ENCODE measurements at places on chromosomes 6 and 20.

GRCh38 chr6:84123186-84123585 is 89.6 kb downstream of the MRAP2 start:
- no peak for DNase-seq

- DNase-seq, result no peak
Measured at GRCh38 chr6:51986864-51987263, 100.5 kb downstream of the PKHD1 start.

DNA sequence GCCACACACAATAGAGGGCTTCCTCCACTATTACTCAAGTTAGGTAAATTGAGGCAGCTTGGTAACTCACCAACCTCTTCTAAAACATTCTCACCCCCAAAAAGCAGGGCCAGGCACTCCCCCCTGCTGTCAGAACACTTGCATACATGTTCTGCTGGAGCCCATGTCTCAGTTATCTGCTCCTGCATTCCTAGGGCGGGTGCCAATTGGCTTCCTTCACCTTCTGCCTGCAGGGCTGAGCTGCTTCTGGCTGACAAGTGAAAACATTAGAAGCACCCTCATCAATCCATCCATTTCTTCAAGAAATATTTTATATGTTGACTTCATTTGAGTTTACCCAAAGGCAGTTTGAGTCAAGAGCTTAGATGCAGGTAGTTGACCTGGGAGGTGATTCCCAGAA is 4.5 kb upstream of the ENTPD6 start:
- DNase-seq, result no peak

GRCh38 chr20:25277941-25278521 is 30.1 kb downstream of the PYGB start:
- DNase-seq, result no peak

- DNase-seq, result no peak
Measured at GRCh38 chr6:11767458-11767857, 11.1 kb downstream of the ADTRP start.

DNA sequence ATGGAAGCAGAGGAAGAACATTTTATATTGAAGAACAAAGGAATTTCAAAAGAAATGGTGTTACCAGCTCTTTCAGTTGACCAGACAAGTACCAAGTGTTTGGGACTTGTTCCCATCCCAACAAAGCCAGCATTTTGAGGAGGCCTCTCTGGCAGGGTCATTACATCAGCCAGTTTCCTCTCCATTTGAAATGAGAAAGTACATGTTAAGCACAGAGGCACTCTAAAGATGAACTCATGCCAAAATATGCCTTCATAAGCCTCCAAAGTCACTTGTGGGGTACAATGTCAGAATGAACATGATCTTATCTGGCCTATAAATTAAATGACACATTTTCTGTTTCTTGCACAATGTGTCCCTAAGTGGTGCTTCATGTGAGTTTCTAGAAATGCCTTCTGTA is 223.9 kb downstream of the PRL start:
- no peak for DNase-seq

DNA sequence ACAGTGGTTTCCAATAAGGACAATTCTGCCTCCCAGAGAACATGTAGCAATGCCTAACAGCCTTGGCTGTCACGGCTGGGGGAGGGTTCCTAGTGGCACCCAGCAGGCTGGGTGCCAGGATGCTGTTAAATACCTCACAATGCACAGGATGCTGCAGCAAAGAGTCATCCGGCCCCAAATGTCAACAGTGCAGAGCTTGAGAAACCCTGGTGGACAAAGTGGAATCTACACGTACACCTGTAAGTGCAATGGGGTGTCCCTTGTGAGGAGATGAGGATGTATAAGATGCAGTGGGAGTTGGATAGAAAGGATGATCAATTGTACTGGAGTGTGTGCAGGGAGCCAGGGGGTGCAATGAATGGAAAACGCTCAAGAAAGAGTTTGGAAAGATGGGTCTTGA is 142.4 kb downstream of the FNDC1 start:
- no peak for DNase-seq

- no peak for DNase-seq
Measured at GRCh38 chr6:14258695-14259593, 141.4 kb downstream of the CD83 start.

DNA sequence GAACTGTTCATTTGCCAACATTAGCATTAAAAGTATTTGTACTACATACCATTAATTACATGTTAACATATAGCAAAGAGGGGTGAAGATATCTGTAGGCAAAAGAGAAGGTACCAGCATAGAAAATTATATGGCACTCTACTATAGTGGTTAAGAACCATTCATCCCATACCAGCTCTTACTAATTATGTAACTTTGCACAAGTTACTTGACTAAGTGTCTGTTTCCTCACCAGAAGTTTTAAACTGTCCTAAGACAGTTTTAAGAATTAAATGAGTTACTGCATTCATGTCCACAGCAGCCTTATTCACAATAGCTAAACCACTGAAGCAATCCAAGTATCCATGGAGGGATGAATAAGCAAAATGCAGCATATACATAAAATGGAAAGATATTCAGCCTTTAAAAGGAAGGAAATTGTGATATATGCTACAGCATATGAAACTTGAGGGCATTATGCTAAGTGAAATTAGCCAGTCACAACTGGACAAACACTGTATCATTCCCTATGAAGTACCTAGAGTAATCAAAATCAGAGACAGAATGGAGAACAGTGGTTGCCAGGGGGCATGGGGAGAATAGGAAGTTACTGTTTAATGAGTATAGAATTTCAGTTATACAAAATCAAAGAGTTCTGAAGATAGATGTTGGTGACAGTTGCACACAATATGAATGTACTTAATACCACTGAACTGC is 98.9 kb downstream of the RNGTT start:
- DNase-seq, result no peak

DNA sequence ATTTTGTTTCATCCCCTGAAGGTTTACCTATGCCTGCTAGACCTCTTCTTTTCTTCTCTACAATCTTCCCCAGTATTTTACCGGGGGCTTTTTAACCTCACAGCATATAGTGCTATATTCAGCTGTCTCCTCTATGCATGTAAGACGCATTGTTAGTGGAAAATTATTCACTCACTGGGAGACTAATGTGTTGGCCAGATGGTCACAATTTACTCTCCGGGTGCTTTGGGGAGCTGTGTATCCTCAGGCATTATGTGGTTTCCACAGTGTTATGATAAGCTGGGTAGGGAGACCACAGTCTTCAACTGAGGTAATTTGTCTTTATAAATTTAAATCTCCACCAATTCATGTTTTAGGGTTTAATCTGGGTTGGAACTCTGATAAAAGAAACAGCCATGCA is 553.8 kb upstream of the PTCHD4 start:
- DNase-seq, result peak; percentile 3
